ENCODE measurements at places on chromosomes 4 and X. TPM values are rescaled to one million over a fixed set of nuclear protein-coding genes. Genes with fewer than 3 reads are reported as not detected.

DNA sequence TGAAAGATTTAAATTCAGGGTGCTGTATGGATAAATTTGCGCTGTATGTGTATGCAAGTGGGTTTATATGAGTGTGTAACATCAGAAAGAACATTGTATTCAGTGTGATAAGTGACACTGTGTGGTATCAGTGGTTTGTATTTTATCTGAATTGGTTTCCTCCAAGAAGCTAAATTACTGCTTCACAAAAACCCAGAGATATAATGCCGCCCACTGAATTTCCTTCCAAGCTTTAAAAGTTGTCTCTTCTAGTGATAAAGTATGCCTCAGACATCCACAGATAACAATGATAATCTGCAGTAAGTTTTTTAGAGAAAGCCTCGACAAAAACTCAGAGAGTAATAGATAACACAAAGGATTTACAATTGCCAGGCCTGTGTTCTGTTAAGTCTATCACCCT, 710.6 kb upstream of the HS3ST1 start:
- DNase-seq: no peak

DNA sequence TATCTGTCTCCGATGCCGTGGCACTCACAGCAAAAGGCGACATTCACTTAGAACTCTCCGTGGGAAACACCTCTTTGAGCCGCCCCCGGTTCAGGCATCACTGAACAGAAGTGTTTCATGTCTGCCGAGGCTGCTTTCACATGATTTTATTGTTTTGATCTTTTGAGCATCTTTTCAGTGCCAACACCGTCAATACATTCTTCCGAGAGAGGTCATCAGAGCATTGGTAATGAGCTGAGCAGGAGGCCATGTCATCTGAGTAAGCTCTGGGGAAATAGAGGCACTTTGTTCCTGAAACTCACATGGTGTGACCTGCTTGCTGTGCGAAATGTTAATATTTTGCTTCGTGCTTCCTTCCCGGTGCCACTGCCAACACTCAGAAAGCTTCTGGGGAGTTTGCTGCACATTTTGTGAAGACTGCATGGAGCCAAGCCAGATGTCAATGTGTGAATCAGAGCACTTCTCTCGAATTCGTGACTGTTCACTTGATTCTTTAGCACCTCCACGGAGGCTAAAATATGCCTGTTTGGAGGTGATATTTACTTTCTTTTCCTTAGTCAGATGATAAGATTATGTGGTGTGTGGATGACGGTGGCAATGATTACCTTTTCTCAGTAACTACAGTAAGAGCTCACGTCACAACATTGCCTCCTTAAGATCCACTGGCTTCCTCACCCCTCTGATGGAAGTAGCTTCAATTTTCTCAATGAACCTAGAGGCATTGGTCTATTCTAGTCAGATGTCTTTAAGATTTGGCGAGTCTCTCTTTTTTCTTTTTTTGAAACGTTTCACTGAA, 222.3 kb upstream of the HS3ST1 start:
- peak; percentile 32 for DNase-seq

DNA sequence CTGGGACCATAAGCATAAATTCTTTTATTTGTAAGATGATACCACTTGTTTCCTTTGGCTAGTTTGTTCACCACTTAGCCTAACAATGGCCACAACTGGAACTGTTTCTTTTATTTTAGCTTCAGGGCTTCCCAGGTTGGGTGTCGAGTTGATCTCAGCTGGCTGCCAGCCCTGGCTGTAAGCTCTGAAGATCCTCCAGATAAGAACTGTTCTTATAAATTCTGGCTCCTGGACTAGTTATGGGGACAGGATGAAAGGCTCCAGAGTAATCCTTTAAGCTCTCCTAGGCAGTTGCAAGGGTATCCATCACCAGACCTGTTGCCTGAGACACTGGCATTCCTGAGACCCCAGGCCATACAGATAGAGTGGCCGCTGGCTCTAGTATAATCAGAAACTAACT, 129.4 kb upstream of the ACSL4 start:
- no peak for DNase-seq

- DNase-seq: no peak
Measured at GRCh38 chrX:123749643-123750042, 16.8 kb upstream of the THOC2 start.

DNA sequence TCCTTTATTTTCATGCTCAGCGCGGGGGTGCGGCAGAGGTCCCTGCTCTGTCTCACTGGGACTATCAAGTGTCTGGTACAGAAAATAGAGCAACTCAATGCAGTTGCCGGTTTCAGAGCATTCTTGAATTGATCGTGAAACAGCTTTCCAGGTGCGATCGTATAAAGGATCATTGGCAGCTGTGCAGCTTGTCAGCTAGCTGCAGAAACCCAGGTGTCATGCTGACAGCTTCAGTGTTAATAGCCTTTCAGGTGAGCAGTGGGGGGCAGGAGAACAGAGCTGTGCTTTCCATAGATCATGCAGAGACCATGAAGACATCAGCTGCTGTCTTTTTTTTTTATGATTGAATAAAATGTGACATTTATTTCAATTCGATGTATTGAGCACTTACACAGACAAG, 583.9 kb downstream of the NLGN4X start:
- DNase-seq: no peak

DNA sequence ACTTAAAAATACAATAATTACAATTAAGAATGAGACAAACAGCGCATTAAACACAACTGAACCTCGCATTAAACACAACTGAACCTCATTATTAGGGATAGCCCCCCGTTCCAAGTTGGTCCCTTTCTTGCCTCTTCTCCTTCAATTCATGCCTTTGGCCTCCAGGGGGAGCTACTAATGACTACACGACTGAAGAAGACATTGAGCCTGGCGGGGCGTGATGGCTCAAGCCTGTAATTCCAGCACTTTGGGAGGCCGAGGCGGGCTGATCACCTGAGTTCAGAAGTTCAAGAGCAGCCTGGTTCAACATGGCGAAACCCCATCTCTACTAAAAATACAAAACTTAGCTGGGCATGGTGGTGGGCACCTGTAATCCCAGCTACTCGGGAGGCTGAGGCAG, 56.4 kb upstream of the NWD2 start:
- no peak for DNase-seq

DNA sequence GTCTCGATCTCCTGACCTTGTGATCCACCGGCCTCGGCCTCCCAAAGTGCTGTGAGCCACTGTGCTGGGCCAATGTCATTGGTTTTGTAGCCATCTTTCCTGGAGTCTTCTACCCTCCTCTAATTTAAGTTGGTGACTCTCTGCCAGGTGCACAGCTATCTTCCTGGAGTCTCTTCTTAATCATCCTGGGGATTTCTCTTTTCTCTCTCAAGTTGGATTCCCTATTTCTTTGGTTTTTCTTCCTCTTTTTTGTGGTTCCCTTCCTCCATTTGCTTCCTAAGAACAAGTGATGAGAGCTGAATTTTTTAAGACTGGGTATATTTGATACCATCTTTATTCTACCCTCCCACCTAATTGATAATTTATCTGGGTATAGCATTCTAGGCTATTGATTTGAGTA, 113.8 kb downstream of the SYNPO2 start:
- no peak for DNase-seq

GRCh38 chr4:89617317-89617716, 219.6 kb downstream of the SNCA start:
- DNase-seq: no peak

DNA sequence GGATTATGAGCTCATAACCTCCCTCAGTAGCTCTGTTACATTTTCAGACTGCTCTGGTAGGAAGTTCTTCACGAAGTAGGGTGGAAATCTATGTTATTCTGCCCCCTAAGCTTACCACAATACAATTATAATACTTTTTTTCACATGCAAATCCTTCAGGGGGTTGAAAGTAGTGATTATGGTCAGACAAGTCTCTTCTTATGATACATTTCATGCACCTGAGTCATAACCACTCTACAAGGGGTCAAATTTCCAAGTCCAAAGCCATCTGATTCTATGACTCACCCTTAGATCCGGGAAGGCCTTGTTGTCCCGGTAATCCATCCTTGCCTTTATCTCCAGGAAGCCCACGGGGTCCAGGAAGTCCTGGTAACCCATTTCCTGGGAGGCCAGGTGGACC, 95.2 kb downstream of the ATG4A start:
- DNase-seq: no peak

DNA sequence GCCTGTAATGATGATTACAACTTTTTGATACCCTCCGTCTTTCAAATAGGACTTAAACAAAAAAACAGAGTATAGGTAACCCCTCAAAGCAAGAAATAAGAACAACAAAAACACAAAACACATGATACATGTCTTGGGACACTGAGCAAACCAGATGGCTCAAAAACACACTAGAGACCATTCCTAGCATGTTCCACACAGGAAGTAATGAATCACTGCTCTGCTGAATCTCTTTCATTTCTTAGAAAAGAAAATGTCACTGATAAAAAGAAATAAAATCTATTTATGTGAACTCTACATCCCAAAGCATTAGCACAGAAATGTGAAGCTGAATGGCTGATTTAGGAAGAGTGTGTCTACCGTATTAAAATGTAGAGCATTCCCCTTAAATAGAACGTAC, 134.5 kb upstream of the IL15 start:
- DNase-seq: no peak

DNA sequence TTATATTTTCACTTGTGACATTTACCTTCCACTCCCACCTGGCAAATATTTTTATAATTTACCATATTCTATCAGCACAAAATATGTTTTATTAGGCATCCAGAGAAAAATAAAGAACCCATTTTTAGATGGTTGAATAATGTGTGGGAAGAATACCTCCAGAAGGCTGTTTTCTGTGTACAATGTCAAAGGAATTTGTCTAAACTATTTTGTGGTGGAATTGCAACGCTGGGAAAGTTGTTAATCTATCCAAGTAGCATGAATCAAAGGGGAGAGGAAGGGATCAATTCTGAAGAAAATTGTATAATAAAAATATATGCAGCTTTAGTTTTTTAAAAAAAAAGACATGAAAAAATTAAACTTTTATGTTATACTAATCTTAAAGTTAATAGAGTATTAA, 706.5 kb downstream of the FSTL5 start:
- DNase-seq: no peak

GRCh38 chr4:5524446-5525299, 183.7 kb downstream of the EVC2 start:
- DNase-seq: peak; percentile 36

GRCh38 chr4:112329672-112330375, 32.7 kb downstream of the ALPK1 start:
- DNase-seq: no peak

DNA sequence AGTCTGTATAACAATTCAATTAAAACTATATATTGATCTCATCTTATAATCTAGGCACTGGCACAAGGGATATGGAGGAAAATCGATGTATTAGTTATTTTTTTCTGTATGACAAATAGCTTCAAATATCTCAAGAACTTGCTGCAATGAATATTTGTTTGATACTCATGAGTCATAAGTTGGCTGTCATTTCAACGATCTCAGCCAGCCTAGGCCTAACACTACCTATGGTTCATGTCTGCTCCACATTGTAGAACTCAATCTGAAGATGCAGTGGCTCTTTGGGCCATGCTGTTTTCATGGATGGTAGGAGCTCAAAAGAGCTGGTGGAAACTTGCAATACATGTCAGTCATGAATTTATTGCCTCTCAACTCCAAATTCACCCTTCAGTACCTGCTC, 44.7 kb downstream of the MAGEB17 start:
- DNase-seq: no peak

DNA sequence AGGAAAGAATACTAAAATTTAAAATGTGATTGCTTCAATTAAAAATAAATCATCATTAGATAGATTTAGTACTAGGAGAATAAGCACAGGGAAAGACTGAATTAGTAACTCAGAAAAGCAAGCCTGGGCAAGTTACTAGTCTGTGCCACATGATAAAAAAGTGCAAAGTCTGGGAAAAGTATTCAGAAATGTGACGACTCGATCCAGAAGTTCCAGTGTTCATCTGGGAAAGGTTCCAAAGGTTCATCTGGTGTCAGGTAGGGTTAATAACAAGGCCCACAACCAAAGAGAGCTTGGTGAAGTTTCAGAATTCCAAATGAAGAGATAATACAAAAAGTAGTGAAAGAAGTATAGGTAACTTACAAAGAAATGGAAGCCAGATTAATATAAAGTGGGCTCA, 78.3 kb upstream of the ARSJ start:
- DNase-seq: no peak

DNA sequence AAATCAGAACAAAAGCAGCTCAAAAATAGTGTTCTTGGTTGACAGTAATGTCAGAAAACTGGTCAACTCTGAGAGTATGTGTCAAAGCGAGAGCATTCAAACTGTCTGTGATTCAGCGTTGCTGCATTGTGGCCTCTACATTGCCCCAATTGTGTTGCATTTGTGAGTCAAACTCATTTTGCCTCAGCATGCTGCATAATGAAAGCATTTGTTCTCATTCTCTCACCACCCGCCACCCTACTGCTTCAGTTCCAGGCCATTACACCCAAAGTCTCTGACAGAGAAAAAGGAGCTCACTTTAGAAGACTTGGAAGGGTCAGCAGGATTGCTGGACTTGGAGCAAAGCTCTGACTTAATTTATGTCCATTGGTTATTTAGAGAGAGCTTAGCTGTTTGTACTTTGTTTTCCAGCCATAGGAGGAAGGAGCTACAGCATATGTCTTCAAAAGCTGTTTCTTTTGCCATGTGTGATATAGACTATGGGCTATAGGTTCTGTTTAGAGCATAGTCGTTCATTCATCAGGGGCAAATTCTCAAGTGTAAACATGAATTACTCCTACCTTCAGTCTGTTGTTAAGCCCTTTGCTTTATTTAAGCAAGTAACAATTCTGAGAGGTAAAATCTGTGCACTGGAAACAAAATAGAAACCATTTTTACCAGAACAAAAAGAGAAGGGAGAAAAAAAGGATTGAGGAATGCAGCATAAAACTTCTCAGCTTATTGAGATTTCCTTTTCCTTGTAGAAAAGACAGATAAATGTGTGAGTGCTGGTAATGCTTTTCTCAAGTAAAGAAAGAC, 153.4 kb upstream of the ANK2 start:
- DNase-seq: peak; percentile 37

DNA sequence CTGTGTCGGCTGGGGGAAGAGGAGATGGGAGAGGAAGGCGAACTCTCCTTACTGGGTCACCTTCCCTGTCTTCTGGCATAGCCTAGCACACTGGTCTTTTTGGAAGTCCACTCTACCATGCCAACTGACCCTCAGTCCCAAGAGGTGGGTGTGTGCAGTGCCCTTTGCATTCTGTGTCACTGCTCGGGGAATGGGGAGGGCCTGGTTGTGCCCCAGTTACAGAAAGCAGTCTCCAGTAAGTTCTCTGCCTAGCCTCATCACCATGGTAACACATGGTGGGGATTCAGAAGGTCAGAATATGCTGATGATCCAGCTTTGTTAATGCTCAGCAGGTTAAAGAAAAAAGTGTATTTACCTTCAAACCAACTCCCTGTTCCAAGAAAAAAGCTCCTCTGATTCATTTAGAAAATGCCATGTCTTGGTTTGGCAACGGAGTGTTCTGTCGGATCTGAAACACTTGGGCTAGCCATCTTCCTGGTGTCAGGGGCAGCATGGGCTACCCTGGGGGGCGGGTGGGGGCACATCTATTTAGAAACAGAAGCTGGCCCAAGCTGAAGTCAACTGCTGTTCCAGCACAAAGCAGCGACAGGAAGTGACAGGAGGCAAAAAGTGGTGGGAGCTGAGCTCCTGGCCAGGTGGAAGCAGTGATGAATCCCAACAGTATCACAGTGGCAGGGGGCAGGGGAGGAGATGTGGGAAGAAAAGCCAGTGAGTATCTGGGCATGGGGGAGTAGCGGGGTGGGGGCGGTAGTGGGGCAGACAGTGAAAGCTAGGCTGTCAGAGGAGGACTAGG, 37.0 kb downstream of the NSG1 start:
- no peak for DNase-seq

The SH2D1A gene
- not detected for total RNA-seq

The TMPRSS11A gene
- total RNA-seq: not detected

The DOCK11 gene
- total RNA-seq: 0.88 TPM

The SFRP2 gene
- total RNA-seq: not detected

The VCX gene
- total RNA-seq: not detected

The FAM13A gene
- total RNA-seq: 27.1 TPM

The S100P gene
- total RNA-seq: not detected

The LRAT gene
- not detected for total RNA-seq

The RHOXF1 gene
- total RNA-seq: not detected

Data from G401 (cell line).